Stimulated activated CD4-positive, alpha-beta T cell treated with anti-CD3 and anti-CD28 coated beads, Interleukin-4, amount 100 ng/mL, for 48 hours (primary cell): ENCODE measurements at places on chromosomes 12 and 14.
A peak's percentile ranks its signal among the peaks of the same experiment; 100 is the strongest.

DNA sequence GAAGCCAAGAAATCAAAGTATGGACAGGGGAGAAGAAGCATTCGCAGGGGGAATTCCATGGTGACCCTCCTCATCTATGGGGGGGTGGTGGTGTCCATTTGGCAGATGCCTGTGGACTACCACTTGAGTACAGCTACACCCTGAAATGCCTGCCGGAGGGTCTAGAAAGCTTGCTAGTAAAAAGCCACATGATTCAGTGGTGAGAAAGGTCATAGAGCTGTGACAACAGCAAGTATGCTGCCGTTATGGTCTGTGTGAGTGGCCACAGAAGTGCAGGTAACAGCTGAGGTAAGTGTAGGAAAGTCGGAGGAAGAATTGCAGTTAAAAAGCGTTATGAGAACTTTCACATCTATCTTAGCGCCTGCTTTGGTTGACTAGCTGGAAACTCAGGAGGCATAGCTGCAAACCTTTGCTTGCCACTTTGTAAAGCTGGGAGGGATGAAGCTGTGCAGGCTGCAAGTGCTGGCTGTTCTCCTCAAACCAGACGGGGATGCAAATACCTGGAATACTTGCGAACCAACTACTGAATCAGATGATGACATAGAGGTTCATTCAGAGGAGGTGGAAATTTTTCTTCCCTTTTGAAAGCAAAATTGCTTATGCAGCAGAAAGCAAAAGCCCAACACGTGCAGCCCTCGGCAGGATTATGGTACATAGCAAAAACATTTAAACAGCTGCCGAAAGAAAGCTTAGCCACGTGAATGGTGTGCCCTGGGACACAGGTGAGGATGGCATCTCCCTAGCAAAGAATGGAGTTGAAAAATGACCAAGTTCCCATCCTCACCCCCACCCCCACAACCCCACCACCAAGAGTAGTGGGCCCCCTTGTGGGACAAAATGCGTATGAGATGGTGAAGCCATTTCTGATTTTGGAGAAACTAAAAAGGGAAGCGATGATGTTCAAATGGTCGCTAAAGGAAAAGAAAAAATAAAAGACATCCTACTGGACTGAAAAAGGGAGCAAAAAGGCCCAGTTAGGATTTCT is 287.0 kb downstream of the RERGL start:
- DNase-seq = no peak

- DNase-seq = no peak
Measured at GRCh38 chr12:115691123-115691522, 586.4 kb downstream of the MED13L start.

DNA sequence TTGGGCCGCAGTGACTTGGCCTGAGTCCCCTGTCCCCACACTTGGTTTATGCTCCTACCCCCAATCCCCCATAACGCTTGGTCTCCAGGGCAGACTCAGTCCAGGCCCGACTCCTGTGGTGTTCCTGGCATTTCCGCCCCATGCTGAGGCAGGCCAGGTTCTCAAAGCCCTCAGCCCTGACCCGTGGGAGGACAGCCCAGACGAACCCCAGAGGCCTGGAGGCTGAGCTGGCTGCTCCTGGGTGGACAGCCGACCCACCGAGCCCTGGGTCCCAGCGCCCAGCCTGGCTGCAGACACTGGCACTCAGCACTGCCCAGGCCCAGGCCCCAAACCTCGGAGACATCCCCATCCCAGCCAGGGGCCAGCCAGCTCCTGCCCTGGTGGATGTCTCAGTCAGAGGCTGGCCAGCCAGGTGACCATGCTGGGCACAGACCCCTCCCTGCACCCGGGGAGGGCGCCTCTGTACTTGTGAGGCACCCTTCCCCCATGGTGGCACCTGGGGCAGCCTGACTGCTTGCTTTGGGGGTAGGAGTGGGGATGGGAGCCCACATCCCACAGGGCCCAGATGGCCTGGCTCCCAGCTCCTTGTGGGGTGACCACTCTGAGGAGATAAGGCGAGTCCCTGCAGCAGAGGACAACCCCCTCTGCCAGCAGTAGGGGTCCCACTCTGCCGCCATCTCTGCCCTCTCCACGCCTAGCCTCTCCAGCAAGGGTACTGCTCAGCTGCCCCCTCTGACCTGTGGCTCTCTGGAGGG is 1.4 kb downstream of the PLD4 start:
- no peak for DNase-seq

DNA sequence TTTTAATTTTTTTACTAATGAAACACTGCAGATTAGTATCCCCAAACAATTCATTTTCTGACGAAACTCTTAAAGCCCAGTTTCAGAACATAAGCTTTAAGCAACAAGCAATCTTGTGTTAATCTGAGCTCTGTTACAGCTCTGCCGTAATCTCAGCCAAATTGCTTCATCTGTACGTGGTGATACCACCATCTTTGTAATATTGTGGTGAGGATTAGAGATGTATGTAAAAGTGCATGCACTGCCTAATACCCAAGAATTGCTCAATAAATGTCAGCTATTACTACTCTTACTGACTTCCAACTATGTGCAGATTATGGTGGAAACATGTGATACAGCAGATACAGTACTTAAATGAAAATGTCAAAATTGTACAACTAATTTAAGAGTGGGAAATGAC is 1.8 kb downstream of the AKAP5 start:
- no peak for DNase-seq

DNA sequence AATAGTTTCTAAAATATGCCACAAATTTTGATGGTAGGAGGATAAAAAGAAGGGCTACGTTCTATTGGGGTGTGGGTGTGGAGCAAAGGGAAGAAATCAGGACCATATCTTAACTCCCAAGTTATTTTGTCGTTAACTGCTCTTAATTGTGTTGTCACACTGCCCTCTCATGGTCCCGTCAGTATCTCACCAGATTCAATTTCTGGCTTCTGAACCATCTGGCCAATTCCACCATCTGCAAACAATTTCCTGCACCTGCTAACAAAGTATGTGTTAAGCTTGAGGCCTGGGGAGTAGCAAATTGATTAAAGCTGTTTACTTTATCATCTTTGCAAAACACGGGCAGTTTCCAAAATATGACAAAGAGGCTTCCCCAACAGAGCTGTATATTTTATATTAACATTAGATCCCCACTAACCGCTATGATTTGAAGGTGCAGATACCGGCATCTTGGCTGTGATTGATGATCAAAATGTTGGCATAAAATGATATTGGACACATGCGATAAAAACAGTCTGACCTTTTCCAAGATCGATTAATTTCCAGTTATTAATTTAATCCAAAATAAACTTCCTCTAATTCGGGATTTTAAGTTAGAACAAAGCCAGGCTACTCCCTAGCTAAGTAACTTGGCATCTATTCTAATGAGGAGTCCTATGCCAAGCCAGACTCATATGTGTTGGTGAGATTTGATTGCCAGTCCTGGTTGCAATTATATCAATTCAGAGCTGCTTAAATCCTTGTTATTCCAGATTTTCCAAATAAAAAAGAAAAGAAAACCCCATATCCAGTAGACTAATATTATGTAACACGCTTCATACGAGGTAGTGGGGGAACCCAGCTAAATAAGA is 6.9 kb upstream of the DNM1L start:
- DNase-seq = no peak

DNA sequence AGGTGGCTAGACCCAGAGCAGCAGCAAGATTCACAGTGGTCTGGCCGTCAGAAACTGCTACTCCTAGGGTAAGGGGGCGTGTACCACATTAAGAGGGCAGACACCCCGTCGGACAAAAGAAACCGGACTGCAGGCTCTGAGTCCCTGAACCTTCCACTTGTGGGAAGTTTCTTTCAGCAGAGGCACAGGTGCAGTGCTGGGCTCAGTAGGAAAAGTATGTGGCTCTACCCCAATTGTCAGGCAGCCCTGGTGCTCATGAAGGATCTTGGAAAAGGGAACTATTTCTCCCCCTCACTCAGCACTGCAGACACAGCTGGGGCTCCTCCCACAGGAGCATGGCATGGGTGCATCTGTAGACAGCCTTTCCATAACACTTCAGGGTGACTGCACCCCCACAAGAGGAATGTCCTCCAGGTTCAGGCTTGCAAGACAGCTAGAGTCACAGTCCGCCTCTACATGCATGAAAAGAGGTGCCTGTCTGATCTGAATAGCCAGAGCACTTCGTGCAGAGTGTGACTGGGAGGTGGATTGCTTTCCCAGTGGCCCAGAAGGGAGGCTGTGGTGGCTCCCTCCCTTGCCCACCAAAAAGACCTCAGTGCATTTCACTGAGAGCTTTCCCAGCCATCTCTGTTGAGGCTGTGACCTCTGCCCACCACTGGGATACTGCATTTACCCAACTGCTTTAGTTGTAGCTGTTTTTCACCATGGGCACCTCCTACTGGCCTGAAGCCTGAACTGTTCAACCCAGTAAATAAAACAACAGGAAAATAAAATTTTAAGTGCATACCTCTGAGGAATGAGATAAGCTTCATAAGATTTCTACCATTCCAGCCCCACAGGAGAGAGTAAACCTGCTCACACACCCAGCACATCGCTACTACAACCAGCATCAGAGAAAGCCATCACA is 14.2 kb downstream of the CEP128 start:
- DNase-seq = no peak

DNA sequence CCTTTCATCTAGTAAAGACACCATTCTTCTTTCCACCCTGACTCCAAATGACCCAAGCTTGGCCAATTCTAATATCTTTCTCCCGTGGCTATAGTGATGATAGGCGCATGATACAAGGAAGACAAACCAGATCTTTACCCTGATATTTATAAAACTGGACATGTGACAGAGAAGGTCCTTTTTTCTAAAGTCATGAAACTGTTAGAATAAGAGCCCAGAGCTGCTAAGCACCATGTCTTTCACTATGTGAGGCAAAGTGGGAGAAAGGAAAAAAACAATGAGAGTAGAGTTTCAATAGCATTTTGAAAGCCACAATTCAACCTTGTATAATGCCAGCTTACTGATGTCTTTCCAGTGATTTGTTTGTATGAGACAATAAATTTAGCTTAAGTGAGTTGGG is 212.4 kb downstream of the RASSF9 start:
- no peak for DNase-seq

- DNase-seq = no peak
Measured at GRCh38 chr12:3728686-3729085, 24.2 kb downstream of the CRACR2A start.

DNA sequence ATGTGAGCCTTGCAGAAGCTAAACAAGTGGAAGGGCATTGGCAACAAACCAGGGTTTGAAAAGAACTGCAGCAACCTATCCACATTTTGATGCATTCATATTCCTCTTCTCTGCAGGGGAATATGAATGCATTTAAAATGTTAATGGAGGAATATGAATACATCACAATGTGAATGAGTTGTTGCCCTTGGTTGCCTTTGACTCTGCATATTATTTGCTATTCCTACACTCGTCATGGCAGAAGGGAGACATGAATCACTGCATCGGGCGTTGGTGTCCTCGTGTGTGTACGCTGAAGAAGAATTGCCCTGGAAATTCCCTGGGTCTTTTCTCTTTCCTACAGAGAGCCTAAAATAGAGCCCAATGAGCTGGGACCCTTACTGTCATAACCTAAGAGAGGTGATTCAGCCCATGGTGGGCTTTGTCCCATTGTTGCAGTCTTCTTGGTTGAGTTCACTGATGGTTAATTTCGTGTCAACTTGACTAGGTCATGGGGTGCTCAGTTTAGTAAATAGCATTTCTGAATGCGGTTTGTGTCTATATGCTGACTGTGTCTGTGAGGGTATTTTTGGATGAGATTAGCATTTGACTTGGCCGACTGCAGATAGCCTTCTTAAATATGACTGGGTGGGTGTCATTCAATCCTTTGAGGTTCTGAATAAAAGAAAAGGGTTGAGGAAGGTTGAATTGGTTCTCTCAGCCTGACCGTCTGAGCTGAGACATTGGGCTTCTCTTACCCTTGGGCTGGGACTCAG is 1422.9 kb upstream of the TMEM132C start:
- no peak for DNase-seq

DNA sequence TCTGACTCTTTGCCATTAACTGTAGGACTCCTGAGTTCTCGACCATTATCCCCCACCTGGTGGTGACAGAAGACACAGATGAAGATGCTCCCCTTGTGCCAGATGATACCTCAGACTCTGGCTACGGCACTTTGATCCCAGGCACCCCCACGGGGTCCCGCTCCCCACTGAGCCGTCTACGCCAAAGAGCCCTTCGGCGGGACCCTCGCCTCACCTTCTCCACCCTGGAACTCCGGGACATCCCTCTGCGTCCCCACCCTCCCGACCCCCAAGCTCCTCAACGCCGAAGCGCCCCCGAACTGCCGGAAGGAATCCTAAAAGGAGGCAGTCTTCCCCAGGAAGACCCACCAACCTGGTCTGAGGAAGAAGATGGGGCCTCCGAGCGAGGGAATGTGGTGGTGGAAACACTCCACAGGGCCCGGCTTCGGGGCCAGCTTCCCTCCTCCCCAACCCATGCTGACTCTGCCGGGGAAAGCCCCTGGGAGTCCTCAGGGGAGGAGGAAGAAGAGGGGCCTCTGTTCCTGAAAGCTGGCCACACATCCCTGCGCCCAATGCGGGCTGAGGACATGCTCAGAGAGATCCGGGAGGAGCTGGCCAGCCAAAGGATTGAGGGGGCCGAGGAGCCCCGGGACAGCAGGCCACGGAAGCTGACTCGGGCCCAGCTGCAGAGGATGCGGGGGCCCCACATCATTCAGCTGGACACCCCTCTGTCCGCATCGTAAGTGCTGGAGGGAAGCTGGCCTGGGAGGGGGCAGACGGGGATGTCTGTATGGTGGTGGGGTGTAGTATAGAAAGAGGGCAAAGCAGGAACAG is 14.4 kb downstream of the TNFRSF1A start:
- DNase-seq = no peak

DNA sequence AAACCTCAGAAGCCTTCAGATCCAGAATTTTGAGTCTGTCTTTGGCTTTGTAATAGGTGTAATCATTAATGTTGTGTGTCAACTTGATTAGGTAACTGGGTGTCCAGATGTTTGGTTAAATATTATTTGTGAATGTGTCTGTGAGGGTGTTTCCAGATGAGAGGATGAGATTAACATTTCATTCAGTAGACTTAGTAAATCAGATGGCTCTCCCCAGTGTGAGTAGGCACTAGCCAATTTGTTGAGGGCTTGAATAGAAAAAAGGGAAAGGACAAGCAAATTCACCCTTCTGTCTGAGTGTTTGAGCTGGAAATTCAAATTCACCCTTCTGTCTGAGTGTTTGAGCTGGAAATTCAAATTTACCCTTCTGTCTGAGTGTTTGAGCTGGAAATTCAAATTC is 932.2 kb downstream of the SLC6A15 start:
- no peak for DNase-seq

DNA sequence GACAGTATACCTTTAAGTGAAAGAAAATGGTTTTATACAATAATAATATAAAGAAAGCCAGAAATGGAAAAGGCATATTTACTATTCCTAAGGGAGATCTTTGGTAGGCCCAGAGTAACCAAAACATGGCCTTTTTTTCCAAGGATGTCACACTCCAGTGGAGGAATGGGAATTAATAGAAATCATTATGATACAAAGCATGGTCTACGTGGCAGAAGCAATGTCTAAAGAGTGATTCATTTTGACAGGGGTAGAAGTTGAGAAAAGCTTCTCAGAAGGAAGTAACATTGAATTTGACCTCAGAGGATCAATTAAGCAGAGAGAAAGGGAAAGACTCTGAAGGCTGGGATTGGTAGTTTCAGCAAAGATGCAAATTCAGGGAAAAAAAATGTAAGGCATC is 208.6 kb downstream of the BTG1 start:
- DNase-seq = no peak

GRCh38 chr14:59538936-59539335 is 37.7 kb downstream of the CCDC175 start:
- DNase-seq = no peak

- DNase-seq = peak; percentile 58
Measured at GRCh38 chr12:57621497-57622292, 10.5 kb downstream of the ARHGEF25 start.

GRCh38 chr14:31937730-31938346 is 139.3 kb upstream of the ARHGAP5 start:
- DNase-seq = peak; percentile 66

- DNase-seq = peak; percentile 70
Measured at GRCh38 chr12:57280211-57281062, 29.4 kb upstream of the STAC3 start.
